ENCODE measurements at places on chromosomes 5 and 9. TPM values are rescaled to one million over a fixed set of nuclear protein-coding genes. Genes with fewer than 3 reads are reported as not detected.

DBH gene
- not detected for total RNA-seq

ABCA1 gene
- total RNA-seq, result 22.4 TPM

STK32A gene
- not detected for total RNA-seq

DNA sequence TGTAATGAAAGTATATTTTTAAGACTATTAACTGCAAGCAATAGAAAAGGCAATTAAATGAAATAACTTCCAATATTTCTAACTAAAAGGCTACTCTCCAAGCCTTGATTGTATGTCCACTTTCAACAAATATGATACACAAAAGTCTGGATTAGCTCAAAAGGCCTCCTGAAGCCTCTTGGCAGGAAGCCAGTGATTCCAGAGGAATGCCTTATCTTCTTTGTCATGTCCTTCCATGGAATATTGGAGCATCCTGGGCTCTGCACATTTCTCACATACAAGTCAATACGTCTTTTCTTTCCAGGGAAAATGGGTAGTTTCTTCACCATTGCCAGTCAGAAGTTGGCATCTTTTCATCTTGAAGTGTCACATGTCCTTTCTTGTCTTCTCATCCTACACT lies 357.8 kb downstream of the KDM4C start:
- DNase-seq, result no peak
- H3K27me3 ChIP-seq, result no peaks in the 10 kb centered on the region
- no peak overlapping the region for H3K4me3 ChIP-seq
- no peaks in the 10 kb centered on the region for H3K4me1 ChIP-seq

DNA sequence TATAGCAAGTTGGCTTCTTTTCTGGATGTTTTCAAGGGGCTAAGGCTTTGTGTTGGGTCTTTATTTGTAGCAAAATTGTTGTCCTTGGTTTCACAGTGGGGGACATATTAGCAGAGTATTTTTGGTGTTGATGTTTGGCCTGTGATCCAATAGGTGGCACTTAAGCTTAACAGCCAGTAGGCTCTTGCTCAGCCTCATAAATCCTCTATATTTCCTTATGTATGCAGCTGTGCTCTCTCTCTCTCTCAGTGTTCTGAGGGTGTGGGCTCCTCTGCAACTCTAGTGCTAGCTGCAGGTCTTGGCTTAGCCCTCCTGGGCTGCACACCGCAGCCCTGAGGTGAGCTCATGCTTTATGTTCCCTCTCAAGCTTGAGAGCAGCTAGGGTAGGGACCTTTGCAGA lies 195.0 kb upstream of the GHR start:
- no peak overlapping the region for H3K27ac ChIP-seq
- DNase-seq, result no peak
- H3K36me3 ChIP-seq, result no peaks in the 10 kb centered on the region
- H3K4me1 ChIP-seq, result no peaks in the 10 kb centered on the region
- H3K27me3 ChIP-seq, result no peaks in the 10 kb centered on the region
- H3K4me3 ChIP-seq, result no peak overlapping the region

- H3K27ac ChIP-seq, result no peak overlapping the region
- H3K4me1 ChIP-seq, result no peaks in the 10 kb centered on the region
- H3K27me3 ChIP-seq, result no peaks in the 10 kb centered on the region
- no peak for DNase-seq
These were observed 23.6 kb downstream of the CNOT8 start for GRCh38 chr5:154881986-154882385.

GRCh38 chr5:66377747-66378146 lies 218.4 kb upstream of the MAST4 start:
- no peak overlapping the region for H3K27ac ChIP-seq
- H3K4me1 ChIP-seq, result no peaks in the 10 kb centered on the region
- no peak for DNase-seq
- H3K36me3 ChIP-seq, result no peaks in the 10 kb centered on the region
- H3K27me3 ChIP-seq, result peaks cover 5% of the 10 kb centered on the region
- H3K4me3 ChIP-seq, result no peak overlapping the region

Measured in PC-9 (cell line).